ENCODE measurements at places on chromosomes 7 and 10.
A peak's percentile ranks its signal among the peaks of the same experiment; 100 is the strongest.

DNA sequence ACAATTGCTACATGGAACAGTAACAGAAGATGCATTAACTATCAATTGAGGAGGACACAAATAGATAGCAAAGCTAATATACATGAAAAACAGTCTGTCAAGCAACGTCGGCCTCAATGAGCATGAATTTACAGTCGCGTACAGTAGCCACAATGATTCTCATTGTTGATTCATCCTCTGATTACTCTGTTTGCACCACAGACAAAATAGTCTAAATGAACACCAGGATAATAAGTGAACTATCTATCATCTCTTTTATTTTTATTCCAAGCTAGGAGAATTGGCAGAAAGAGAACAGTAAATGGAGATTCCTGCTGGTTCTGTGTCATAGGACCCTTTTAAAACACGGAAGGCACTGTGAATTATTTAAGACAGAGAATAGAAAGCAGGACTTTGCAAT, 108.5 kb downstream of the EVX1 start:
- no peak for DNase-seq

DNA sequence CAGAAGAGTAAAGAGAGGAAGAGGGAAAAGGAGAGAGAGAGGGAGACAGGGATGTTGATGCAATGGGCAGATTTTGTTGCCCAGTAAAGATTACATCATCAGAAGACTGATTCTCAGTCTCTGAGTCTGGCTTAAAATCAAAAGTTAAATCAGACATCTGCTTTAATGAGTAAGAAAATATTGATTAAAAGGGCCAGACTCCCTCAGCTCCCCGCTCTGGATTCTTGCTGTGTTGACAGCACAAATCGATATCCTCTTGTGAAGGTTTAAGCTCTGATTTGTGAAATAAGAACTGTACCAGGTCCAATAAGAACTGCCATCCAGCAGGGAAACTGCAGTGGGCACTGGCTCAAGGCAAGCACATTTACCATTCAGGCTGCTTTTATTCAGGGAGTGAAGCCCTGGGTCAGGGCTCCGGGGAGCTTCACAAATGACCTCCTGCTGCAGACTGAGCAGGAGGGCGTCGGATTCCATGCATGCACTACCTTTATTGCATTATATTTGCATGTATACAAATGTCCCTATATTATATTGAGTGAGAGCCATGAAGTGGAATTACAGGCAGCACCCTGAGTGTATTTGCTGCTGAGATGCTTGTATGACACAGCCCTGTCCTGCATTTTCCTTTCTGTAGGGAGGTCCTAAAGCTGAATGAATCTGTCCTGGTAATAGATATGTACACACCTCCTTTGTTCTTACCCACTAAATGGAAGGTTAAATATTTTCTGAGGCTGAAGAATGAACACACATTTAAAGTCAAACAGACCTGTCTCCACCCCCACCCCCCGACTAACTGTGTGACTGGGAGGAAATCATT, 401.5 kb downstream of the REEP3 start:
- DNase-seq, result no peak

GRCh38 chr10:71359364-71360046, 37.2 kb upstream of the CDH23 start:
- DNase-seq, result no peak

DNA sequence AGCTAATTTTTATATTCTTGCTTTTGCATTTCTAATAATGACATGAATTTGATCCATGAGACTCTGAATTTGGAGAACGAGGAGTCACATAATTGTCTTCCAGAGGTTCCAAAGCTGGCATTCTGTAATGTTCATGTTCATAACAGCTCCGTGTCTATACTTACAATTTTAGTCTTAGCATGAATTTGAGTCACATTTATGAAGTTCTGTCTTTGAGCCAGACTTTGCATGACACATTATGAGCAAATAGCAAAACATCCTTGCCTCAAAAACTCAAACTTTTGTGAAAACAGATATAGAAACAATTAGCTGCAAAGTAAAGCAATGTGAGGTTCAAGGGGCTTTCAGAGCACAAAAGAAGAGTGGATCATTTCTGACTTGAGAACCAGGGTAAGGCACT, 44.5 kb upstream of the CAV2 start:
- peak; percentile 76 for DNase-seq

GRCh38 chr10:7881119-7881518, 62.8 kb downstream of the TAF3 start:
- DNase-seq, result no peak

DNA sequence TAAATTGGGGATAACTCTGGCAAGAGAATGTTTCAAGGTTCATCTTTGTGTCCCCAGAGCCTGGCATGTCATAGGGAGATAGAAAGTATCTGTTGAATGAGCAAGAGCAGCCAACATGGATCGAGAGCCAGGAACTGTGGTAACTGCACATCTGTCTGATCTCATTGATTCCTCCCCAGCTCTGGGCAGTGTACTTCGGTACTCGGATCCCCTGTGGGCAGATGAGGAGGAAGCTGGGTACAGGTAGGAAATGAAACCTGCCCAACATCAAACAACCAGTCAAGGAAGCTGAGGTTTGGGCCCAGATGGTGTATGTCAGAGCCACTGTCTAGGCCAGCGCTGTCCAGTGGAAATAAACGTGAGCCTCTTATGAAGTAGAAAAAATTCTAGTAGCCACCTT, 76.4 kb downstream of the GRK5 start:
- DNase-seq, result no peak

DNA sequence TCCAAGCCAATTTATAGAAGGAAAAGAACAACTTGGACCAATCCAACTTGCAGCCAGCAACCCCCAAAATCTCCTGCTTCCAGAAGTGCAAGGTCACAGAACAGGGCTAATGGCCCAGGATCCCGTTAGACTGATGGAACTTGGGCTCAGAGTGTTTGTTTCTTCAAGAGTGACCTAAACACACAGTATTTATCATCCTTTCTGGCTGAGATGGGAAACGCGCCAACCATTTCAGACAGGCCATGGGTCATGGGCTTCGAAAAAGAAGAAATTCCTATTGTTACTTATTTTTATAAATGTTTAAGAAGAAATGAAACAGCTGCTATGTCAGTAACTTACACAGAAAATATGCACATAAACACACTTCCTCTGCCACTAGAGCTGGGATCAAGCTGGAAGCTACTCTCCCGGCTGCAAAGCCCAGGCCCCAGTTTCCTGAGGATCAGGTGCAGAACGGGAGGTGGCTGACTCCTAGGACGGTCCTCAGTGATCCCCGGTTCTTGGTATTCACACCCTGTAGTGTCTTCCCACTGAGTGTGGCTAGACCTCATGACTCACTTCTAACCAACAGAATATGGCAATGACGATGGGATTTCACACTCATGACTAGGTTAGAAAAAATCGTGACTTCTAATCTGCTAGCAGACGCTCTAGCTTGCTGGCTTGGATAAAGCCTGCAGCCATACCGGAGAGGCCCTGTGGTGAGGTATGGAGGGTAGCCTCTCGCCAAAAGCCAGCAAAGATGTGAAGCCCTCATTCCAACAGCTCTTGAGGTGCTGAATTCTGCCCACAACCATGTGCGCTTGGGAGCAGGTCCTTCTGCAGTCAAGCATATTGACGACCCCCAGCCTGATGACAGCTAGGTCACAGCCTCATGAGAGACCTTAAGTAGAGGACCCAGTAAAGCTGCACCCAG, 60.2 kb downstream of the CHST15 start:
- peak; percentile 65 for DNase-seq

DNA sequence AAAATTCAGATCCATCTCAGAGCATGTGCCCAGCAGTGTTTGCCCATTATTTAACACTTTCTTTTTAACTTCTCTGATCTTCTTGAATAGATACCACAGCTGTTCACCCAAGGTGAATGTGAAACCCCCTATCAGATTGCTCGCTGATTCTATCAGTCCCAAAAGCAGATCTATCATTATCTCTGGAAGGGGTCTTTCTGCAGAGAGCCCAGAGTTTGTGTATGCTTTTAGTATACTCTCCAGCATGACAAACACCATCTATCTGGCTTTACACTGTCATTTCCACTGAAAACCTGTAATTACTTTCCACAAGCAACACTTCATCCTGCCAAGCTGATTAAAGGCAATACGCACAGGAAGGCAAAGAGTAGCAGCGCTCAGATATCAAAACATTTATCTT, 168.2 kb downstream of the CACNA2D1 start:
- DNase-seq, result no peak

GRCh38 chr7:128017862-128018845, 13.1 kb downstream of the LRRC4 start:
- DNase-seq, result peak; percentile 36

- peak; percentile 28 for DNase-seq
These were observed 220.5 kb downstream of the KLF6 start for GRCh38 chr10:3564346-3565002.

DNA sequence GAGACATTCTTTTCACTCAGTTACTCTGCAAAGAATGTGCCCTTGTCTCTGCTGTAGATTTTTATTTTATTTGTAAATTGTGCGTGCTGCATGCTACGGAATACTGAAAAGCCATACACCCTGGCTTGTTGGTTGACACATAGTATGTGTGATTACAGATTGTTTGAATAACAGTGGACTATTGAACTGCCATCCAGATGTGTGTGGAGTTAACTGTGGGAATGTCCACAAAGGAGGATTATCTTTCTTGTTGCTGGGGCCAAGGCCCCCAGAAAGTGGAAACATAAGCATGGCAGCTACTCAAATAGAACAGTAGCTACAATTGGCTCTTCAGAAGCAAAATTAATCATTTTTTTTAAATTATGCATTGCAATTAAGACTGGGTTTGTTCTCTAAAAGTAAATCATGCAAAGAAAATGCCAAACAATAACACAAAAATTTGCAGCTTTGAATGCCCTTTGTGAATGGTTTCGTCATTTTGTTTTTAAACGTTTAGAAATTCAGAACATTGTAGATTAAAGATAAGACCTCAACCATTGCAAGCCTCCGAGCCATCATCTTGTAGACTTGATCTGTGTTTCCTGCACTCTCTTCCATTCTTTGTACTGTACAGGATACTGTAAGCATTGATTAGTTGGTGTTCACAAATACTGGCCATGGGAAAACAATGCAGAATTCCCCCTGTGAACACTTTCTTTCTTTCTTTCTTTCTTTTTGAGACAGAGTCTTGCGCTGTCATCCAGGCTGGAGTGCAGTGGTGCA, 210.3 kb upstream of the TCF7L2 start:
- DNase-seq, result no peak
